Ureter (tissue), 1 donor: ENCODE measurements at places on chromosomes 3 and 15.

DNA sequence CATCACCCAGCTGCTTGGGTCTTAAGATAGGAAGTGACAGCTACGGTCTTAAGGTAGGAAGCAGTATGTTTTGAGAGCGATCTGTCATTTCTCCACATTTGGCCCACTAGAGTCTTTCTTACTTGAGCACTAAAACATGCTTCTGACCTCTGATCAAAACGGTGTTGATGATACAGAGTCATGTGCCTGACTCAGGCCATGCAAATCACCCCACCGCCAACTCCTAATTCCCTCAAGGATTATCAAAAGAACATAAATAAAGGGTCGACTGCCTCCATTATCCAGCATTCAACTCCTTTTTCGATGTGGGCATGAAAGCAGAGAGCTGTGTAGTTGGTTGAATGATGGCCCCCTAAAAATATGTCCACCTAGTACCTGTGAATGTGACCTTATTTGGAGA, 201.7 kb upstream of the PROK2 start:
- no peak for DNase-seq

- no peak for DNase-seq
These were observed 74.1 kb upstream of the GATA2 start for GRCh38 chr3:128567141-128567540.

DNA sequence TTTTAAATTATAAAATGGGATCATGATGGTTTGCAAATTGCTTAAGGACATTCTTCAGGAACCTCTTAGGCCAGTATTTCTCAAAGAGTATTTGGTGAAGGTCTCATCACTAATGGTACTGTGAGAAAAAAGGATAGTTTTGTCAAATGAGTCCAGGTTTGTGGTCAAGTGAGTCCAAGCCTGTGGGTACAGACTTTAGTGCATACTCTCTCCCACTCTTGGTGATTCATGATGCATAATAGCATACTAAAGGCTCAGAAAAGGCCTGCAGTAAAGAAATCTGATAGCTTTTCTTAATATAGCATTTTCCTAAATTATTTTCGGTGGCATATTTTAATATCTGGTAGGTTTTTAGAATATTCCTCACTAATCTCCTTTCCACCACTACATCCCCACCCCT, 20.0 kb downstream of the BOC start:
- no peak for DNase-seq

DNA sequence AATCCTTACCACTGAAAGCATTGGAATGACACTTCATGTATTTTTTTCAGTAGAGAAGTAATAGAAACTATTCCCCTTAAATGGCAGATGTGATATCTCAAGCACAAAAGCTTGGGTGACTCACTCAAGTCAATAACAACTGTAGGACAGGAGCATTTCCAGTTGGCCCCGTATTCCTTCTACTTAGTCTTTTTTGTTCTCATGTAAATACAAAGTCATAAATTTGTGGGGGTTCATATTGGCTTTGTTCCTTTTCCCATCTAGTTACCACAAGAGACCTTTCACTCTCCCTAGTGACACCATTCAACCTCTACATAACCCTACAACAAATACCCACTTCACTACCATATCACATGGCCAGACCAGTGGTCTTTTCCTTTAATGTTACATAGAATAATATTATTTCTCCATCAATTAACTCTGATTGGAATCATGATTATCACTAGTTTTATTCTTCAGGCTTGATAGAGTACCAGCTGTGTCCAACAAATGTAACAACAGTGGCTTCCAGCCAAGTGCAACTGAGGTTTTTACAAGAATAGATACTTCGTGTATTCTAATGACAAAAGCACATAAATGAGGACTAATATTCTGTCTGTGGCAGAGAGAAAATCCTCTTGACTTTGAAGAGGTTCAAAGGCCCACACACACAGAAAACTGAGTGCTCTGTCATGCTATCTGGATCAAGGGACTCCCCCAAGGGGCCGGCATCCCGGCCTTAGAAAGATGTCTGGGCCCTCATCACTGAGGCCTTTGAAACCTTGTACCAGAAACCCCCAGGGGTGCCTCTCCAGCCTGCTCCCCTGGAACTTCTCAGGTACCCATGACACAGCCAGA, 94.0 kb upstream of the THBS1 start:
- DNase-seq: no peak

DNA sequence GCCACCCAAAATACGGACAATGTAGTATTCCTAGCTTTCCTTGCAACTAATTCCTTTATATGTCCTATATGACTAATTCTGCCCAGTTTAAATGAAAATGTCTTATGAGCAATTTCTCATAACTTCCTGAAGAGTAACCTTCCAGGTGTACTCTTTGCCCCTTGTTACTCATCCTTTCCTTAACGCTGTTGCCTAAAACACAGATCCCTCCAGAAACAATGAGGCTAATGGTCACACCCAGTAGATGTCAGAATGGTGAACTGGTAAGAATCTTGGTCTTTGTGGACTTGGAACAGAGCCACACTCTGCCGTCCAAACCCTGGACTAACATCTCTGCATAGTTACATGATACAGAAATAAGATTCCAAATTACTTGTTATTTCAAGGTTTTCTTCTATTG, 497.9 kb downstream of the IGSF11 start:
- no peak for DNase-seq
